ENCODE measurements at places on chromosomes 2 and 18.

- DNase-seq: no peak
Measured at GRCh38 chr18:76524900-76525698, 30.1 kb upstream of the ZNF516 start.

- no peak for DNase-seq
Measured at GRCh38 chr18:48689548-48689947, 150.7 kb downstream of the CTIF start.

- DNase-seq: no peak
Measured at GRCh38 chr18:33580546-33580945, 2.5 kb downstream of the ASXL3 start.

DNA sequence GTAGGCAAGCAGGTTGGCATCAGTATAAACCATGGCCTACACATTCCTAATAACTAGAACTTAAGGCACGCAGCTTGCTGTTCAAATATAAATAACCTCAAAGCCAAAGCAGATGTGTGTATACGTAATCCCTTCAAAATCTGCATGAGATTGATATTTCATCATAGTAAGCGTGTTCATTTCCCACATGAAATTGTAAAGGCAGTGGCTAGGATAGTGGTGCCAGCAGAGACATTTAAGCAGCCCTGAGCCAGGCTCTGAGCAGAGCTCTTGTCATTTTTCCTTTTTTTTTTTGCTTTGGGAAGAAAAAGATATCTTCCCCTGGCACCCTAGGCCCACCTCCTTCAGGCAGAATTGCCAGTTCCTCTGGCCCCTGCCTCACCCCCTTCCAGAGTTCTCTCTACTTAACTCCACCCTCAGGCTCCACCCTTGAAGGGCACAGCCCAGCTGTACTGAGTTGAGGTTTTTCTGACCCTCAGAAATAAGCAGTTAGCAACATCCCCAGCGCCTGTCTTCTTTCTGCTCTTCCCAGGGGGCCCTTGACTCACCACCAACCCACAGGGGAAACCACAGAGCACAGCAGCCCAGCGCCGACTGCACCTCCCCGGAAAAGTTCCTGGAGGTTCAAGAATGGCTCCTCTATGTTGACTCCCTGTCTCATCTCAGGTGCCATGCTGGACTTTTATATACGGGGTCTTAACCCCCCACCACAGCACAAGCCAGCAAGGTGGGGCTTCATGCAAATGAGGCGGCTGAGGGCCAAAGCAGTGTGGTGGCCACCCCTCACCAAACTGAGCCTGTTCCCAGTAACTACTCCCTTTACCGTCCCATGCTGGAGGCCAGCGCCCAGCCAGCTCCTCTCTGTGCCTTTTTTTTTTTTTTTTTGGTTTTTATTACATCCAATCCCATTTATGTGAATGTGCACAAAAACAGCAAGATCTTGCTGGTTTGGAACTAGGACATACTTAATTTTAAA is 84.7 kb downstream of the EHD3 start:
- no peak for DNase-seq

DNA sequence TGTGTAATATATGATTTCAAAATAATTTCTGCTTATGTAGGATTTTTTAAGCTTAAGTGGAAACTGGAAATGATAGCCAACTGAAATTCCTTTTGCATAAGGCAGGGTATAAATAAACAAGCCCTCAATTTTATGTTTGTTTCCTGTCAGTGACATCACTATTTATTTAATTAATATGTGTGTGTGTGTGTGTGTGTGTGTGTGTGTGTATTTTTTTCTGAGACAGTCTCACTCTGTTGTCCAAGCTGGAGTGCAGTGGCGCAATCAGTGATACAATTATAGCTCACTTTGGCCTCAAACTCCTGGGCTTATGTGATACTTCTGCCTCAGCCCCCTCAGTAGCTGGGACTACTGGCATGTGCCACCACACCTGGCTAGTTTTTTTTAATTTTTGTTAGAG is 29.3 kb upstream of the CYP20A1 start:
- no peak for DNase-seq

GRCh38 chr18:58046093-58046793 is 2.2 kb downstream of the NEDD4L start:
- DNase-seq: no peak

DNA sequence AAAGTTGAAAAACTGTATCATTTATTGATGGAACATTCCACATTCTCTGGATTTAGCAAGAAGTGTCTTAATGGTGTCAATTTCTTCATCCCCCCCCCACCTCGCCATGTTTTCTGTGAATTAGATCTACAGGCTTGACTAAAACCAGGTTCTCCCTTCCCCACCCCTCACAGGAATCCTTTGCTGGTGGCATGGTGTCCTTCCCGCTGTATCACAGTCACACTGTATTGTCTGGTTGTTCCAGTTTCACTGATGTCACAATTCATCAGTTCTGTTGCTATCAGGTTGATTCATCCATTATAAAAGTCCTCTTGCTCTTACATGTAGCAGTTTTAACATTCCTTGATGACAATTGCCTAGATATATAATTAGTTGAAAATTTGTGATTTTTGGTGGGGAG is 6.1 kb upstream of the SNORC start:
- DNase-seq: no peak

- no peak for DNase-seq
Measured at GRCh38 chr2:95008306-95008705, 17.2 kb upstream of the MAL start.

GRCh38 chr2:166328147-166328546 is 47.6 kb downstream of the SCN9A start:
- no peak for DNase-seq

Measured in GM12864 (cell line).